ENCODE measurements at places on chromosomes 2 and 18.

DNA sequence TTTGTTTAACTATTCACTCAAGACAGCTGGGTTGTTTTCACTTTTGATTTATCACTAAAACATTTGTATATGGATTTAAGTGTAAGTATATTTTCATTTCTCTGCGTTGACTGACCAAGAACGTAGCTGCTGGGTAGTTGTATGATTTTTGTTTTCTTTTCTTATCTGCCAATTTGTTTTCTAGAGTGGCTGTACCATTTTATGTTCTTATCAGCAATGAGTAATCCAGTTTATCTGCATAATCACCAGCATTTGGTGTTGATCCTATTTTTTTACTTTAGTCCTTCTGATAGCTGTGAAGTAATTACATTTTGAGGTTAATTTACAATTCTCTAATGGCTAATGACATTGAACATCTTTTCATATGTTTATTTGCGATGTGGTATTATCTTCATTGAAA lies 1178.4 kb upstream of the TMEFF2 start:
- DNase-seq, result no peak

GRCh38 chr2:153420394-153420793 lies 58.2 kb downstream of the RPRM start:
- DNase-seq, result no peak

GRCh38 chr2:142834021-142834420 lies 43.4 kb upstream of the KYNU start:
- no peak for DNase-seq

GRCh38 chr2:88054782-88055370 lies 707 bp downstream of the KRCC1 start:
- no peak for DNase-seq

DNA sequence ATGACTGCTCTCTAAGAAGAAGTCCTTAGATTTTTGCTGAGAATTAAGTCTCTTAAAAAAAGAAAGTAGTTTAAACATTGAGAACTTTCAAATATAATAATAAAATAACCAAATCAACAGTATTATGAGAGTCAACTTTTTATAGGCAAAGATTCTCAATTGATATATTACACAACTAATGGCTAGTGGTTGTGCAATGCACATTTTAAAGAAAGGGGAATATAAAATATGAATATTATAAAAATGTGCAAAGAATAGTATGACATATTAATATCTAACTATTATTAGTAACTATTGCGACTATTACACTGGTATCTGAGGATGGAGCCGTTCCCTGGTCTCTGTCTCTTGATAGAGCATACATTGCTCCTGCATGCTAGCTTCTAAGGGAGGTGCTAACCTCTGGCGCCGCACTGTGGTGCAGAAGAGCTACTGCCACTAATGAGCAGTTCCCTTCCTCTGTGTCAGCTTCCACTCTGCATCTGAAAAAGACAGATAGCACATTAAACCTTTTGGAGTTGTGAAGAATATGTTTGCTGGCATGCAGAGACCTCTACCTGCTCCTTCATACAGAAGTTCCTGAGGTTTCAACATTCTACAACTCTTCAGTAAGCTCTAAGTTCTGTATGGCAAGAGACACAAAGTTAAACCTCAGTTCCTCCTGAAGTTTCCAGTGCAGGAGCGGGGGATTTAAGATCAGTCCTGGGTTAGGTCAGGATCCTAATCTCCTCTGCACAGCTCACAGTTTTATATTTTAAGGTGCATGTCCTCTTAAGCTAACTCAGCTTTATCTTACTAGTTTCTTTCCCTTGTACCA lies 3.5 kb upstream of the SLC9A2 start:
- DNase-seq, result peak; percentile 31

DNA sequence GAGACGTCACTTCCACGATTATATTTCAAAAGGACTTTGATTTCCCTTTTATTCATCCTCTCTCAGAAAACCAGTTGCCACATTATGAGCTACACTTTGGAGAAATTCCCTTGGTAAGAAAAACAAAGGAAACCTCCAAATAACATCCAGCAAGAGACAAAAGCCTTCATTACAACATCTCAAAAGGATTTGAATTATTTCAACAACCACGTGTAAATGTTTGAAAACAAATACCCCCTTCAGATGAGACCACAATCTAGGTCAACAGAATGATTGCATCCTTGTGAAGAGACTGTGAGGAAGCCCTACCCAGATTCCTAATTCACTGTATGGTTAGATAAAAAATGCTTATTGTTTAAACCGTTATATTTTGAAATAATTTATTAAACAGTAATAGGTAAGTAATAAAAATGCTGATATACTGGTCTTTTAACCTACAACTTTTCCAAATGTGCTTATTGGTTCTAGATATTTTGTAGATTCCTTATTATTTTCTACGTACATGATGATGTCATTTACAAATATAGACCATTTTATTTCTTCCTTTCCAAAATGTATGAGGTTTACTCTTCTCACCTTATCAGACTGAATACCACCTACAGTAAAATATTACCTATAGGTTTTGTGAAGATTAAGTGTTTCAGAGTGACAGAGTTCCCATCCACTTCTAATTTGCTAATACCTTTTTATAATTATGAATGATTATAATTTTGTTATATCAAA lies 922.7 kb upstream of the CHAC2 start:
- no peak for DNase-seq

GRCh38 chr2:170073288-170073687 lies 104.7 kb upstream of the MYO3B start:
- no peak for DNase-seq

DNA sequence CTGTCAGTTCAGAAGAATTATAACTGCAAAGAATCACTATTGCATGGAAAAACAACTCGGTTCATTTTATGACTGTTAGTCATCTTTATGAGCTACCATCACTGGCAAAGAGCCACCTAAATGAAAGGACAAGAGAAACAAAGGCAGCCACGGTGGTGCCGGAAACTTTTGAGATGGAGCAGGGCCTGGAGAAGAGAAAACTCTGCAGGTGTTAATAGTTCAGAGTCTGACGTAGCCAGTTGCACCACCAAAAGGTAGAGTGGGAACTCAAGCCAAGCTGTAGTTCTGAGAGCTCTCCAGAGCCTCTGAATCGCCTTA lies 110.9 kb downstream of the FTCDNL1 start:
- no peak for DNase-seq

DNA sequence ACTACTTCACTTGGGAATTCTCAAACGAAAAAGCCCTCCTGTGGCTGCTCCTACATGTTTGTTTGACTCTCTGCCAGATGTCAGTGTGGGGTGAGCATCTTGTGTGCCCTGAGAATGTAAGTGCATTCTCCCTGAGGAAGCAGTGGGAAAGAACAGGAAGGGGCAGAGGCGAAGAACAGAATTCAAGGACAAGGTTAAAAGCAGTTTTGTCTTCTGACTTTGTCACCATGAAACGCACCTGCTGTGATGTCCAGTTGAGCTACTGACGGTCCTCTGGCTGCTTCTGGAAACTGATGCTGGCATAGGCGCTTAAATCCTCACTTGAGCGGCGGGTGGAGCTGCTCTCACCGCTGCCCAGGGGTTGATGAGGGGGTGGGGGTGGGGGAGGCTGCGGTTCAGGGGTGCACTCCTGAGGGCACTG lies 4.9 kb downstream of the IRS1 start:
- DNase-seq, result no peak

GRCh38 chr2:112268547-112268946 lies 6.8 kb upstream of the ZC3H6 start:
- DNase-seq, result no peak

DNA sequence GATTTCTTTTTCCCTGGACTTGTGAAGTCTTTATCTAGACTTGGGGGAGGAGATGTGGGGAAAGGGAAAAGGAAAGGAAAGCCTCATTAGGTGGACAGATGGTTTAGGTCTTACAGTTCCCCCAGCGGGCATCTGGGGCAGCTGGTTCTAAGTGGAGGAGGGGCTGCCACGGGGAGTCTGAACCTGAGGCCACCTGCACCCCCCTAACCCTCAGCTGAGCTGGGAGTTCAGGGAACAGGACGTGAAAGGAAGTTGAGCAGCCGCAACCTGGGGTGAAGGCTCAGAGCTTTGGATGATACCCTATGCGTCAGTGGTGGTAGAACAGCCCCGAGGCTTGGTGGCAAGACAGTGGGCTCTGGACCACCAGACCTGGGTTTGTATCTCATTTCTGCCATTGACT lies 26.8 kb downstream of the ITM2C start:
- no peak for DNase-seq

DNA sequence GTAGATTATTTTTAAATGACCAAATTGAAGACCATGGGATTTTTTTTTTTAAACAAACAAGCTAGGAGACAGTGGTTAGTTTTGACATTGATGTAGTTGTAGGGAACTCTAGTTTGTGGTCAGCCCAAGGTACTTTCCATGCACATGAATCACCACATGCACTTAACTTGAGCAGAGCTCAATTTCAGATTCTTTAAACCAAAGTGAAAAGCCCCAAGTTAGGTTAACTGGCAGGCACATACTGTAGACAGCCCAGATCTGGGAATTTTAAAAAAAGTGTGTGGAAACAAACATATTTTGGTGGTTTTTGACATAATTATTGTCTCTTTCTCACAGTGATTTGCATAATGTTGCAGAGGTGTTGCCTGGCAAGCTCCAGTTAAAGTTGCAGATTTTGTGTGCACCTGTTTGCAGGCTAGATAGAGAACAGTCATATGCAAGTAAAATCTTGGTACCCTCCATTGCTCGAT lies 88.4 kb downstream of the BCL2L11 start:
- no peak for DNase-seq

DNA sequence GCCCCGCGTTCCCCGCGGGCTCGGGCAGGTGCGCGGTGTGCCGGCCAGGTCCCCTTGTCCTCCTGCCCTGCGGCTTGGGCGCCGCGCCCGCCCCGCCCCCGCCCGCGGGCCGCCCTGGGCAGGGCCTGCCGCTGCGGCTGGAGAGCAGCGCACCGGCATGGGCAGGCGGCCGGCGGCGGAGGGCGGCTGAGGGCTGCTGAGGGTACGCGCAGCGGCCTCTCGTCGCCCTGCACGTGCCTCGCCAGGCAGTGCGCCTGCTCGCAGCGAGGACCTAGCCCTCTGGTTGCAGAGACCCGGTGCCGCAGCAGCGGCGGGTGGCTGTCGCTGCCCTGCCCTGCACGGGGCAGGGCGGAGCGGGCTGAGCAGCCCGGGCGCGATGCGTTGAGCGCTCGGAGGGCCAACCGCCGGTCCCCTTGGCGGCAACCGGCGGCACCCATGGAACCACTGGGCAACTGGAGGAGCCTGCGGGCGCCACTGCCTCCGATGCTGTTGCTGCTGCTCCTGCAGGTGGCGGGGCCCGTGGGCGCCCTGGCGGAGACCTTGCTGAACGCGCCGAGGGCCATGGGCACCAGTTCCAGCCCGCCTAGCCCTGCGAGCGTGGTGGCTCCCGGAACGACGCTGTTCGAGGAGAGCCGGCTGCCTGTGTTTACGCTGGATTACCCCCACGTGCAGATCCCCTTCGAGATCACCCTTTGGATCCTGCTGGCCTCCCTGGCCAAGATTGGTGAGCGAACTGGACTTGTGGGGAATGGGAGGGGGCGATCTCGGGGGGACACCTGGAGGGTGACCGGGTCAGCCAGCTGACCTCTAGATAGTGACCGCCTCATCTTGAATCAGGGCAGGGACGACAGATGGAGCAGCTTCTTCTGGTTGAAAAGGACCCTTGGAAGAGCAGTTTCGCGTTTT lies at the start of gene SLC9A2:
Gene SLC9A2, plus strand, starts transcription at position 140 of the 906 bp plus-strand sequence. Its CDS starts 296 bp downstream, at position 436.
- DNase-seq, result no peak

DNA sequence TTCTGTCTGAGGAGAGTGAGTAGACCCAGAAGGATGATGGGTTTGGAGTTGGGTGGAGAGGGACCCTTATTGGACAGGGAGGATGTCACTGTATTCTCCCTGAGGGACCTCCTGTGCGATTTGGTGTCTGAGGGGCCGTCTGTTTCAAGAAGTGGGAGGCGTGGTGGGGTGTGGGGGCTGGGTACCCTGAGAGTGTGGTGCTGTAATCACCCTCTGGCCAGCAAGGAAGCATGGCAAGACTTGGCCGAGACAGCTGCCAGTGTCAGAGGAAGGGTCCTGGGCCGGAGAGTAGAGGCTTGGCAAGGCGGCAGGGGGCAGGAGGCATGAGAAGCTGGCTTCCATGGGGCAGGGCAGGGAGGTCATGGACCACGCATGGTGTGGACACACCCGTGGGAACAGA lies 43.1 kb downstream of the CTIF start:
- DNase-seq, result no peak

GRCh38 chr18:48455555-48456478 lies 46.6 kb upstream of the ZBTB7C start:
- DNase-seq, result no peak

DNA sequence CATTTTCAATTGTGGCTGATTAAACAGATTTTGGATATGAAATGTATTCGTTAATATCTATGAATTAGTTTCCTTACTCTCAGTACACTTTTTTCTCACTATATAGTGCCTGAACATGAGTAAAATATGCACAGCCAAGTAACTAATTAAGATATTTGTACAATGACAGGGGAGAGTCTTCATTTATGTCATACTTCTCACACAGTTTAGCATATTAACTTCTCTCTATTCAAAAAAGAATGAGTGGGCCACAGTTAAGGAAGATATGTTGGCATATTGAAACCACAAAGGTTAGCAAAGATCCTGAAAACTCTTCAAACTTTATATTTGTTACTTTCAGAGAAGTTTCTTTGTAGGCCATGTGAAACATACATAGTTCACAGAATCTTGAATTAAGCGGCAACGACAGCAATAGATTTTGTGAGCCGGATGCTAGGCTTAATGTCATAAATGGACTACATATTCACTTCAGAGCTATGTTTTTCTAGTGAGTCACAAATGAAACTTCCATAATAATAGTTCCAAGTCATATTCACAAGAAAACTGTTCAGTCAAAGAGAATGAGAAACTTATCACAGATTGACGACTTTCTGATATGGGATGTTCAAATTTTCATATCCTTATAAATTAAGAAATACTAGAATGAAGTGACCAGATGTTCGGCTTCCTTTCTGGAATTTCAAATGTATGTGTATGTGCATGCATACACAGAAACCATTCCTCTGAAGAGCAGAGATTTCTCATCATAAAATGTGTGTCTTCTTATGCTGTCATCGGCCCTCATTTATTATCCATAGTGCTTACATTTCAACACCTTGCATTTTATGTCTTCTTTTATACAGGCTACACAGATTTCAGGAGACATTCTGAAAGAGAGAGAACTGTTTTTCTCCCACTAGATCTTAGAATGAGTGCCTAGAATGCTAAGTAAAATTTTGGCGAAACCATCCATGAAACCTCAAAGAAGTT lies 584.0 kb downstream of the SATB2 start:
- DNase-seq, result no peak

- DNase-seq, result peak; percentile 0
These were observed 308.3 kb upstream of the SLC8A1 start for GRCh38 chr2:40760071-40760666.

DNA sequence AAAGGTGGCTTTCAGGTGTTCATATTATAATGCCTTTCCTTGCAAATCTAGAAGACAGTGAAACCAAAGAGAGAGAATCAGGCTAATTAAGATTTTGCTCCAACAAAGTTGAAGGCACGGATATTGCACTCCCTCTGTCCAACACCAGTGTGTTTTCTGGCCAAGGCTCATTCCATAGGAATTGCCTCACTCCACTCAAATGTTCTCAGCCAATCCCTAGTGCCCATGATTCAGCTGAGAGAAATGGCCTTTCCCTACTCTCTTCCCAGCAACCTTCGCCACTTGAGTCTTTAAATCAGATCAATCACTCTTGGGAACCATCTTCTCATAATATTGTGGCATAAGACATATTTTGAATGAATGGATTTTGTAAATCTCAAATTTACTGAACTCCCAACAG lies 768.2 kb upstream of the ACVR2A start:
- no peak for DNase-seq

GRCh38 chr2:116935097-116935814 lies 879.2 kb upstream of the DDX18 start:
- no peak for DNase-seq

Measured in stimulated activated CD4-positive, alpha-beta T cell treated with anti-CD3 and anti-CD28 coated beads, TNF-alpha, amount 100 ng/mL, for 48 hours (primary cell).